ENCODE measurements at places on chromosomes 4 and X. TPM values are rescaled to one million over a fixed set of nuclear protein-coding genes. Genes with fewer than 3 reads are reported as not detected.
A peak's percentile ranks its signal among the peaks of the same experiment; 100 is the strongest.

Gene PDGFC
- 4.7 TPM for total RNA-seq

Gene TRIM60
- total RNA-seq = not detected

Gene NAP1L3
- total RNA-seq = 88.5 TPM

Gene CDKN2AIP
- total RNA-seq = 38.1 TPM

- peak; percentile 57 for DNase-seq
These were observed 9.7 kb upstream of the GEMIN8 start for GRCh38 chrX:14039344-14039743.

- no peak for DNase-seq
These were observed 152.0 kb downstream of the GASK1B start for GRCh38 chr4:158020734-158021346.

- no peak for DNase-seq
These were observed 202.1 kb downstream of the OR13H1 start for GRCh38 chrX:131745942-131746489.

DNA sequence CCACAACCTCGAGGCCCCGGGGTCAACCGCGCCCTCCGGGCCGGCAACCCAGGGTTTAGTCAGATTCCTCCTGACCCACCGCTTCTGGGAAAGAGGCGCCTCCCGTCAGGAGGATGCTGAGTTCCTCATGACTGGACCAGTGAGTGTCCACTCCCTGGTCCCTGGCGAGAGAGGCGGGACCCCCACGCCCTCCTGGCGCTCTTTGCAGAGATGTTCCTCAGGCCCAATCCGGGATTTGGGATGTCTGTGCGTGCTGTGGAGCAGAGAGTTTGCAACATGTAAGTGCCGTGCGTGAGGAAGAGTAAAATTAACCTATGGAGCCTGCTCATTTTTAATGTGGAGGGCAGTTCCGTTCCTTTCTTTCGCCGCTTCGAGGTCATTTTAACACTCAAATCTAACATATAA lies 824 bp upstream of the UGDH start:
- DNase-seq = no peak

- DNase-seq = no peak
These were observed 61.5 kb downstream of the PCDH18 start for GRCh38 chr4:137470806-137471205.

GRCh38 chr4:73743795-73744194 lies 3.4 kb downstream of the CXCL8 start:
- DNase-seq = no peak

- no peak for DNase-seq
These were observed 127.0 kb upstream of the SH3RF1 start for GRCh38 chr4:169397762-169398161.

- DNase-seq = no peak
These were observed 16.8 kb upstream of the CLTRN start for GRCh38 chrX:15681433-15681832.

DNA sequence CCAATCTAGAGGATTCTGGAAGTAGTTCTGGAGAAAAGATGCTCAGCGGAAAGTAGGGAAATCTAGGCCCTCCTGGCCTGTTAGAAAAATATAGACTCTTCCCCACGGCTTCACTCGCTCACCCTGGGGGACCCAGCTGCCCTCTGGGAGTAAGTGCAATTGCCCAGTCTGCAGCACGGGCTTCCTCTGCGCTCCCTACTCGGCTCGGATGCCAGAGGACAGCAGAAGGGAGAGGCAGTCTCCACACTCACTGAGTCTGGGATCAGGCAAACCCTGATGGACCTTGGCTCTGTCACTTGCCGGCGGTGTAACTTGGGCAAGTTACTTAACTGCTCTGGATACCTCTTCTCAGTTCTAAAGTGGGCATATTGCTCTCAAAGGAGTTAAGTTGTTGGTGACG lies 2.1 kb downstream of the SHISA3 start:
- DNase-seq = peak; percentile 45

DNA sequence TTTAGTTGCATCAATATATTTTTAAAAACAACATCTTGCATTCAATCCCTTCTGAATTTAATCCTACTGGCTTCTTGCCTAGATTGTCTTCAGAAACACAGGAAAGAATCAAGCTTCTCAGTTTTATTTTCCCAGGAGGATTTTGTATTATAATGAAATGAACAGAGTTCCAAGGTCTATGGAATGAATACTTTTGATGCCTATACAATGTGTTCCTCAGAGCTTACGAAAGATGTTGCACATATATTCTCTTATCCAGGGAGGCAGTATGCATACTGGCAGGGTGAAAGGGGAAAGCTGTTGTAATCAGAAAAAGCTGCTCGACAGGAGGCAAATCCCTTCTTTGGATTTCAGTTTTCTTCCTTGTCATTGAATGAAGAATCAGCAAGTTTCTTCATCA lies 8.8 kb downstream of the TMPRSS11D start:
- no peak for DNase-seq

GRCh38 chr4:924107-925096 lies 7.7 kb downstream of the GAK start:
- DNase-seq = no peak

GRCh38 chr4:113561758-113562157 lies 199.8 kb downstream of the CAMK2D start:
- DNase-seq = no peak

- no peak for DNase-seq
These were observed 12.5 kb upstream of the RAB28 start for GRCh38 chr4:13496605-13497004.

GRCh38 chr4:120692964-120693363 lies 229.6 kb downstream of the PRDM5 start:
- DNase-seq = no peak

DNA sequence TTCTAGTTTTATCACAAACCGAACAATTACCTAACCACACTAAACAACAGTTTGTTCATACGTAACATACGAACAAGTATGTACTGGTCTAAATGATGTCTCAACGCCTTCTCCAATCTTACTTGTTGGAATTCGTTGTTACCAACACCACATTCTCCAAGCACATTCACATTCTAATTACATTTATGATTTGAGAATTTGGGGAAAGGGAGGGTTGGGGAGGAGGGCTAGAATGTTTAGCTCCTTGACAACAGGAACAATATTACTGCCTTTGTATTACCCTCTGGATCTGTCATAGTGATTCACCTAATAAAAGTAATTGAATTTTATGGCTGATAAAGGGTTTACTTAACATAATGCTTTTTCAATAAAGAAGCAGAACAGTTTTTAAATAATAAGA lies 24.4 kb downstream of the LCORL start:
- no peak for DNase-seq

DNA sequence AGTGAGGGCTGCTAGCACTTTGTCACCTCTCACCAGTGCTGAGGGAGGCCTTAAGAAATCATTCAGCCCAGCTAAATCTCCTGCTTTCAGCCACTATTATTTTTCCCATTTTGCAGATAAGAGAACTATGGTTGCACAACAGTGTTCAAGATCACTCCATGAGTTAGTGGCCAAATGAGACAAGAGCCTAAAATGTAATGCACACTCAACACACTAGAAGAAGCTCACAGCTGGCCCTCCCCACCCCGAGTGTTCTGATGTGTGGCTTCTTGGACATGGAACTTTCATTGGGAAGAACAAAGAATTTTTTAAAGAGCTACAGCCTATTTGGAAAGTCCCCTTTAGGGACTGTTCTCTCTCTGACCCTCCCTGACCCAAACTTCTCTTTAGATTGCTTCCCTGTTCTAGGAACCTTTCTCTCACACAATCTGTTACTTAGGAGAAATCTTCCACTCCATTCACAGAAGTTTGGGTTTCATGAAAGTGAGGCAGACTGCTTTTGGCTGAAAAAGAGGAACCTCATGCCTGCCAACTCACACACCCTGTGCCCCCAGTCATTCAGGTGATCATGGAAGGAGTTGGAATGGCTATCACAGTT lies 44.0 kb upstream of the CT47C1 start:
- no peak for DNase-seq

Measured in neural progenitor cell (in vitro differentiated cells).